ENCODE measurements at places on chromosomes 3 and 15.

GRCh38 chr3:17573396-17573795, 169.0 kb downstream of the TBC1D5 start:
- no peak for DNase-seq

- no peak for DNase-seq
Measured at GRCh38 chr15:62889734-62890505, 152.6 kb upstream of the TPM1 start.

DNA sequence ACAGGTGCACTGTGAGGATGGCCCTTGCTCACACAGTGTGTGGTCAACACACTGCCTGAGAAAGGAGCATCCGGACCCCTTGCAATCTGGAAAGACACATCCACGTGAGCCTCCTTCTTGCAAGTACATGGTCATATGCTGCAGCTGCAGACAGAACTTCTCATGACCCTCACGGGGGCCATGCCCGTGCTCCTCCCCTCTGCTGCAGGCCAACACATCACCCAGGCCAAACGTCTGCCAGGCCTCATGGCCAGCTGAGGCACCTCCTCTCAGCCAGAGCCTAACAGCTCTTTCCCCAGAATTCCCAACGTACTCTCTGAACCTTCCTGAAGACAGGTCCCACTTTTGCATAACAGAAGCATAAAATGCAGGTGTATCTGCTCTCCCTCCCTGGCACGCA, 25.3 kb downstream of the SLC41A3 start:
- no peak for DNase-seq

GRCh38 chr15:44836094-44836493, 99.8 kb downstream of the TRIM69 start:
- DNase-seq: no peak

DNA sequence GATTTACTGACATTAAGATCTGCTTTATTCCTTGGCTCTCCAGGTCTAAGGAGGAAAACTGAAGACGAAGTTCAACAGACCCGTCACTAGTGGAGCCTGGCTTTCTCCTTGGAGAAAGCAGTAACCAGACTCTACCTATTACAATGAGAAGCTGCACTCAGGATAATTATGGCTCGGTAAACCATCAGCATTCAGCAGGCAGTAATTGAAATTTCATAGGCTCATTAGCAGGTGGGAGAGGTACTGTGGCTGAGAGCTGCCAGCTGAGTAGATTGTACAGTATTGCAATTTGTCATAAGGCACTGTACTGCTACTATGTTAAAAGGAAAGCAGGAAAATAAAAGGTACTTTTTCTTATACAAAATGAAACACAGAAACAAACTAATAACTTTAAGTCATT, 51.2 kb downstream of the CHAC1 start:
- no peak for DNase-seq
